ENCODE measurements at places on chromosomes 5 and 9.

DNA sequence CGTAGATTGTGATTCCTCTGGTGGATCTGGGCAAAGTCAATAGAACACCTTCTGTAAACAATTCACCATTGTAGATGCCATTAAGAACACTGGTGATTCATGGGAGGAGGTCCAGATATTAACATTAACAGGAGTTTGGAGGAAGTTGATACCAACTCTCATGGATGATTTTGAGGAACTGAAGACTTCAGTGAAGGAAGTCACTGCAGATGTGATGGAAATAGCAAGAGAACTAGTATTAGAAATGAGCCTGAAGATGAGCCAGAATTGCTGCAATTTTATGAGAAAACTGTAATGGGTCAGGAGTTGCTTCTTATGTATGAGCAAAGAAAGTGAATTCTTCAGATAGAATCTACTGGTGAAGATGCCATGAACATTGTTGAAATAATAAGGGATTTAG is 26.9 kb downstream of the TCERG1 start:
- DNase-seq = no peak

GRCh38 chr9:4131946-4132345 is 167.9 kb downstream of the GLIS3 start:
- no peak for DNase-seq

DNA sequence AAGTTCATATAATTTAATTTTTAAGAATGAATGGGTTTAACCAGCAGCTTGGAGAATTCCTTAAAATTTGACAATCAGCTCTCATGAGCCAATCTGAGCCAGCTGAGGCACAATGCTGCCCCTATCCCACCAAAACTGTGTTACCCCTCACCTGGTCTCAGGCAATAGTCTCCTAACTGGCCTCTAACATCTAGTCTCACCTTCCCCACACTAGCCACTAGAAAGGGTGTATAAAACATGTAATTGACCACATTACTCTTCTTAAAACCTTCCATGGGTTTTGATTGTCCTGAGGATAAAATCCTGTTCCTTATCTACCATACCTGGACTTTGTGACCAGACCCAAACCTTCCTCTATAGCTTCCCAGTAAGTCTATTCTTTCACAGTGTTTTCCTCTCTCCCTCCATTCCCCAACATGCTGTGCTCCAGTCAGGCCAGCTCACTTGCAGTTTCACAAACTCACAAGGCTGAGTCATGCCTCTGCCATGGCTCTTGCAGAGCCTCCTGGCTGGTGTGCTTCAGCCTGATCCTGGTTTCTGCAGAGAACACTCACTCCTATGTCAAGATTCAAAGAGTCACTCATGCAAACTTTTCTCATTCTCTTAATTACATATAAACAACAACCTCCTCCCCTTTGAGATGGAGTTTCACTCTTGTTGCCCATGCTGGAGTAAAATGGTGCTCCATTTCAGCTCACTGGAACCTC is 16.0 kb upstream of the ZCCHC7 start:
- DNase-seq = peak; percentile 81

DNA sequence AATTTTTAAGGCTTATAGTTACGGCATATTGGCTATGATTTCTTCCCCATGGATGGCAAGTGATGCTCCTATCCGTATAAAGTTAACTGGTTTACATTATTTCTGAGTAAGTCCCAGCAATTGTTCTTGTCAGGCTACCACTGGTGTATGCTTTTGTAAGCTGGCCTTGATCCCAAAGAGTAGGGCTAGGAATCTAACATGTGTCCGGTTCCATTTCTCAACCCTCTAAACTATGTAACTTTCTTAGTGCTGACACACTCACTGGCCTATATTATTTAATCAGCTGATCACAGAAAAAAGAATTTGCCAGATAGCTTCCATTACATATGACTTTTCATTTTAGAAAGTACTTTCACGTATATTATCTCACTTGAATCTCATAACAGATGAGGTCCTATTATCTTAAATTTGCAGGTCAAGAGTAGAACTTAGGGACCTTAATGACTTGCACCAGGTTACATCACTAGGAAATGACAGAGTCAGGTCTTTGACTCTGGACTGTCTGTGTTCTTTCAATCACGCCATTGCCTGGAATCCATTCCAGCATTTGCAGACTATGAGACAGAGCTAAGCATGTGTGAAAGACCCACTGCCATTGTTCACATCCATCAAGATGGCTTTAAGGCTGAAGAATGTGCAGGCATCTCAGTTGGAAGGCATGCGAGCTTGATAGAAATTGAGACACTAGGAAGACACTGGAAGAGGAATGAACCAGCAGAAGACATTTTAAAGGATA is 362.9 kb downstream of the ARRDC3 start:
- DNase-seq = no peak

DNA sequence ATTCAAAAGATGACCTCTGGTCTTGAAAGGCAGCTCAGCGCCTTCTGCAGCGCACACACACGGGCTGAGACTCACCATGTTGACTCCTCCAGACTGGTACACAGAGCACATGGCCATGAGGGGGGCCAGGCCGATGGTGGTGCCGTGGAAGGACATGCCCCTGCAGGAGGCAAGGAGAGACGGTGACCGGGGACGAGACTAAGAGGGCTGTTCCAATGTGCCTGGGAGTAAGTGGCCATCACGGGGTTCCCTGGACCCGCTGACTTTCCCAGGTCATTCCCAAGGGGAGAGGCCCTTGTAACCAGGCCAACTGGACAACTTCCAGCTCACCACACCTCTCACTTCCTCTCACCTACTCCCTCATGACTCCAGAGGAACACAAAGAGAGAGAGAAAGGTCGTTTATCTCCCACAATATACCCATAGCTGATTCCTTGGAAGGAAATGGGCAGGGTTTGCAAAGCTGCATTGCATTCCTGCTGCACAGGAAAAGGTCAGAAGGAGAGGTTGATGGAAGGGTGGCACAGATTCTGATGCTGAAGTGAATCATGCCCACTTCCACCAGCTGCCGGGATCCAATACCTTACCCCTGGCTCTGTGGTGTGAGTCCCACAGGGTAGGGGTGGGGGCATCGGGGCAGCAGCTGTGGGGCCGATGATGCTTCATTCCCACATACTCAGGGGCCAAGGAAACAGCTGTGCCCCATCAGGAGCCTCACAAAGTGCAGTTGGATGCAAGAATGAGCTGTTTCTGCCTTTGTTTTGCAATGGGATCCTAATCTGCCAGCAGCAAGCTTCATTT is 47.2 kb downstream of the NIPAL4 start:
- peak; percentile 43 for DNase-seq

DNA sequence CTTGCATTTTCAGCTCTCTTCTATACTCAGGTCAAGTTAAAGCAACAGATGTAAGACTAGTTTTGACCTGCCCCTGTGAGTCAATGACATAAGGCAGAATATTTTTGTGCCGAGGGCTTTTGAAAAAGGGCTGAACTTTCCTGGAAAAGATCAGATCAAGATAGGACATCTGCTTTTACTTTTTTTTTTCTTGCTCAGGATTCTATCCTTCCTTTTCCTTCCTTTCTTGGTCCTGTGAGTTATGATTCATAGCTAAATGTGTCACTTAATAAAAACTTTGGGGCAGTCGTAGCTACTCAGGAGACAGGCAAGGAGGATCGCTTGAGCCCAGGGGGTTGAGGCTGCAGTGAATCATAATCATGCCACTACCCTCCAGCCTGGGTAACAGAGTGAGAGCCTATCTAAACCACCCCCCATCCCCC is 84.3 kb upstream of the BRINP1 start:
- DNase-seq = peak; percentile 14

DNA sequence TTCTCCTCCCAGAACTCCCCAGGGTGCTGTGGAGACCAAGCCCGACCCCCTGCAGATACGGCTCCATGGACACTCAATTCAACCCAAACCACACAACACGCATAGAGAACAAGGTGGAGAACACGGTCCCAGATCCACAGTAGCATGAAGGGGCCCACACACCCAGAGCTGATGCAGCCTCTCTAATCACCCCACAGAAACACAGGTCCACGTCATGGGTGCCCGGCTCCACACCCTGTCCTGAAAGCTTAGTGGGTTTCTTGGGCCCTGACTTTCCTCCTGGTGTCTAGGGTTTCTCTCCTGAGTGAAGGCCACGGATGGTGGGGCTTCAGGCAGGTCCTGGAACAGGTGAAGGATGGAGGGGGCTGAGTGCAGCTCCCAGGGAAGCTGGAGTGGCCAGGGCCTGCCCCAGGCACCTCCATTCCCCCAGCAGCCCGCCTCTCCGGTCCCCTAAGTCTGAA is 1.5 kb upstream of the SLC23A1 start:
- DNase-seq = no peak

DNA sequence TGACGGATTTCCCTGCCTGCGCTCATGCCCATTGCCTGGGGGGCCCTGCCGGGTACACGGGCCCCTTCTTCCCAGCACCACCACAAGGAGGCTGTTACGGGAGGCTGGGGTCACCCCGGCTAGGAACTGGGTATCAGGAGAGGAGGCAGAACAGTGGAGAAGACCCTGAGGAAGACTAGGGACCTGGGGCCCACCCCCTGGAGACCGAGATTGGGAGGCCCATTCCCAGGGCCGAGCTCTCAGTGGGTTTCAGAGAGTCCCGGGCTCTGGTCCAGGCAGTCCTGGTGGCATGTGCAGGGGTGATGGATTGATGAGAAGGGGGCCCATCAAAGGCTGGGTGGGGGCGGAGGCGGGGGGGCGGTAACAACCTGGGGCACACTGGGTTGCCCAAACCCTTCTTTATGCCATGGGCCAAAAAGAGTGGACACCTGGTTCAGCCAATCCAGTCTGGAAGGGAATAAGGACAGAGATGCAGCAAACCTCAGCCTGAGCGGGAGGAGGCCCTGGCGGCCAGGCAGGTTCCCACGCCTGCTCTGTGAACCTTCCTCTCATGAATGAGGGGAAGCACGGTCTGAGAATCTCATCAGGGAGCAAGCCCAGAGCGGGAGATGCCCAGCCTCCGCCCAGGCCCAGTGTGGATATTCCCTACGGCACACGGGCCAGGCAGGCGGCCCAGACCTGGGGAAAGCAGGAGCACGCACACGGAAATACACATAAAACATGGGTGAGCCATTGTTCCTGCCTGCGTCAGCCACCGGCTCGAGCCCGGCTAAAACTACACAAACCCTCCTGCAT is 785 bp upstream of the P4HA2 start:
- no peak for DNase-seq

DNA sequence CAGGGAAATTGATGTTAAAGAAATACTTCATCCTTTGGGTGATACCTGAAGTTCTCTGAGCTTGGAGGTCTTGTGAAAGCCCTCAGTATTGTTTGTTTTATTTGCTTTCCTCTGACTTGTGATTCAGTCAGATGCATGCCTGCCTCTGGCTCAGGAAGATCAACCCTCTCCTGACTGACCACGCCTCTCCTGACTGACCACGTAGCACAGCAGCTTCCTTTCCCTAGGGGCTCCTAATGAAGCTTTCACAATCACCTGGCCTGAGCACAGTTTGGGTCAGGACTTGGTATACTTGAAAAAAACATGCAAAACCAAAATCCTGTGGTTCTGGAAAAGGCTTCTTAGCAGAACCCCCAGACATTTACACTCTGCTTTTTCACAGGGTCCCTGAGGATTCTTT is 3.8 kb downstream of the TGFBI start:
- peak; percentile 86 for DNase-seq

DNA sequence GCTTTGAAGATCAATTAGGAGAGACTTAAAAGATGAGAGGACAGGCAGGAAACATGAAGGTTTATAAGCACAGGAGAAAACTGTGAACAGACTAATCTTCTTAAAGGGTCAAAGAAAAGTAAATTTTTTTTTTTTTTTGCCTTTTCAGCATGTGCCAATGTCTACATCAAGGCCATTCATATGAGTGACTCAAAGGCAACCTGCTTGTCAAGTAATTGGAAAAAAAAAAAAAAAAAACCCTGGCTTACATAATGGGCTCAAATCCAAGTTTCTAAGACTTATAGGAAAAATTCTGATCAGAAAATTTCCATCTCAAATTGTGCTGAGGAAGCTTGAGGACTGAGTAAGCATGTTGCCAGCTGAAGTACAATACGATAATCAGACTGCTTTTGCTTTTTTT is 15.9 kb downstream of the PPP2R2B start:
- no peak for DNase-seq

GRCh38 chr5:39547553-39548154 is 122.9 kb upstream of the DAB2 start:
- peak; percentile 71 for DNase-seq

Measured in M059J (cell line).